Right lung (tissue), 10 donors: ENCODE measurements at places on chromosomes 16 and 17.

- no peak for DNase-seq
Measured at GRCh38 chr17:10337976-10338375, 34.8 kb downstream of the MYH13 start.

DNA sequence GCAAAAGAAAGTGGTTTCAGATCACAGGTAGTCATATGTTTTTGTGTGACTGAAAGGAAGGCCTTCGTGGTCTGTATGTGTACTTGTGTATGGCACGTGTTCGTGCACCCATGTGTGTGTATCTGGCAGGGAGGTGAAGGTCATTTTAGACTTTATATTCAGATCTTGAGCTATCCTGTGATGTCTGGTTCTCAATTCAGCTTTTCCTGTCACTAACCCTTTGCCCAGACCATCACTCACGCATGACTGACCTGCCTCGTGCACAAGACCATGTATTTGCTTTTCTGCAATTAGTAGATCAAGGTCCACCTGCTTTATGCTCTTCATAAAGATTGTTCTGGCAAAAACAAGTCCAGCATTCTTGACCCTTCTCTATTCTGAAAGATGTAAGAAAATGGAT is 139.7 kb upstream of the MAF start:
- DNase-seq = no peak

DNA sequence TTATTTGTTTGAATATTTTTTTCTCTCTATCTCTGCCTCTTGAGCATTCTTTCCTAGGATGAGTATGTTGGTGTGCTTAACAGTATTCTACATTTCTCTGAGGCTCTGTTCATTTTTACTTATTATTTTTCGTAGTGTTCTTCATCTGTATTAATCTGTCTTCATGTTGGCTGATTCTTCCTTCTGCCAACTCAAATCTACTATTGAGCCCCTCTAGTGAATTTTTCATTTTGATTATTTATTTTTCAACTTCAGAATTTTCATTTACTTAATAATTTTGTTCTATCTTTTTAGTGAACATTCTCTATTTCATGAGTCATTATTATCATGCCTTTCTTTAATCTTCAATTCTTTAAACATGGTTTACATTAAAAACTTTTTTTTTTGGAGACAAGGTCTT is 3.2 kb upstream of the ST6GALNAC1 start:
- no peak for DNase-seq

DNA sequence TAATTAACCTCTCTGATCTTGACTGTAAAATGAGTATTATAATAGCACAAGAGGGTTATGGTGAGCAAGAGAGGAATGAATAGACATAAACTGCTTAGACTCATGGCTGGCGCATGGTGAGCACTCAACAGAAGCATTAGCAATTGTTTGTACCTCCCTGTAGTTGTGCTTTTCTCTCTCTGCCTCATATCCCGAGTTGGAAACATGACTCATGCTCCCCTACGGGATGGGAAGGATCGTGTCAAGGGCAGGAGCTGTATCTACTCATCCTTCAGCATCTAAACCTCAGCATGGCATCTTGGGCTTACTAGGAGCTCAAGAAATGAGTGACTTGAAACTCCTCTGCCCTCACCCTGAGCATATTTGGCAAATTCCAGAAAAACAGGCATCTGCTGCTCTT is 299.6 kb downstream of the MAP2K4 start:
- DNase-seq = no peak

DNA sequence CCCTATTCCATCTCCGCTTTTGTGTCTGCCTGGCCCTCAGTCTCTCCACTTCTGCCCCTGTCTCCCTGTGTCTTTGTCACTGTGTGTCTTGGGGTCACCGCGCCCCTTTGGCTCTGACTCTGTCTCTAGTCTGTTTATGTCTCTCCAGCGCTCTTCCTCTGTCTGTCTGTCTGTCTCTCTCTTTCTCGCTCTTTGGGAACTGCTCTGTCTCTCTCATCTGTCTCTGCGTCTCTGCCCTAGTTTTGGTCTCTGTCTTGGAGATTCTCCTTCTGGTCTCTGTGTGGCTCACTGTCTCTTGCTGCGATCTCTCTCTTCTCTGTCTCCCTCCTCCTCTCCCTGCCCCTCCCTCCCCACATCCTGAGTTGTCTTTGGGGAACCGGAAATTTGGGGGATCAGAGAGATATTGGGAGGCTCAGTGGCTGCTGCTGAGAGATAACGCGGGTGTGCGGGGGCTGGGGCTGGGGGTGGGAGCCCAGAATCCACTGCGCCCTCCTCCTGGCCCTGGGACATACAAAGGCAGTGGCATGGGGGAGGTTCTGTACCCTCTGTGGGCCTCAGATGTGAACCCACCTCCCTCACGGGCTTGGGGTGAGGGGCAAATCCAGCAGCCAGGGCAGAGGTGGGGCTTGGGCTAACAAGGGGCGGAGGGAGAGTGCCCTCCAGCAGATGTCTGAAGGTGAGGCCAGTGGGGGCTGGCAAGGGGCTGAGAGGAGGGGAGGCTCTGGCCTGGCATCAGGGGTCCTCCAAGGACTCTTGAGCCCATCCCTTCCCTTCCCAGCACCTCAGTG is 24.4 kb downstream of the LAT start:
- no peak for DNase-seq

DNA sequence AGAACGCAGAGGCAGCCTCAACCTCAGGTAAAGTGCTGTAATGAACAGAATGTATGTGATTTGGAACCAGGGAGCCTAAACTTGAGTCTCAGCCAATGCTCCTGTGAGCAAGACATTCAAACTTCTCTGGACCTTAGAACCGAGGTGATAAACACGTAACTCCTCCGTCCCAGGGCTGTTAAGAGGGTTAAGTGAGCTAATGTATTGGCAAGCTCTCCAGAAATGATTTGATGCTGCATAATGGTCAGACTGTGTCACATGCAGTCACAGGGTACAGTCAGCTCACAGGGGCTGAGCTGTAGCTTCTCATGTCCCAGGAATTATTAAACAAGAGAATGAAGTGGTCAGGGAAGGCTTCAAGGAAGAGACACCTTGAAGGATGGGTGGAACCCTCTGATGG is 10.0 kb upstream of the SLC4A1 start:
- DNase-seq = no peak

- DNase-seq = no peak
Measured at GRCh38 chr17:83131401-83132011, 52.1 kb downstream of the METRNL start.

GRCh38 chr17:29041571-29041970 is 1.4 kb upstream of the PIPOX start:
- DNase-seq = no peak

DNA sequence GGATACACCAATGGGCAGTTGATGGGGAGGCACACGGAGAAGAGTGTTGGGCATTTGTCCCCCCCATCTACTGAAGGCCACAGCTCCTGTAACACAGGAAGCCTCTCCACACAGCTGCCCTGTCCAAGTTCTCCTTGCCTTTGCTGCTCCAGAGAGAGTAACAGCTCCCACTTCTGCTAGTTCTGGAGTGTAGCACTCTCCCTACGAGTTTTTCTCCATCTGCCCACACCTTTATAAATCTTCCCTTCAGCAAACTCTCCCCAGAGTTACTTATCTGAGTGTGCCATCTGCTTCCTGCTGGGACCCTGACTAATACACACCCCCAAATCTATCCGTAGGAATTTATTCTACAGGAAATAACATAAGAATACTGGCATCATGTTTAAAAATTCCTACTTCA is 42.6 kb upstream of the ERN1 start:
- no peak for DNase-seq

GRCh38 chr16:30186782-30187555 is 3.6 kb downstream of the CORO1A start:
- DNase-seq = no peak

DNA sequence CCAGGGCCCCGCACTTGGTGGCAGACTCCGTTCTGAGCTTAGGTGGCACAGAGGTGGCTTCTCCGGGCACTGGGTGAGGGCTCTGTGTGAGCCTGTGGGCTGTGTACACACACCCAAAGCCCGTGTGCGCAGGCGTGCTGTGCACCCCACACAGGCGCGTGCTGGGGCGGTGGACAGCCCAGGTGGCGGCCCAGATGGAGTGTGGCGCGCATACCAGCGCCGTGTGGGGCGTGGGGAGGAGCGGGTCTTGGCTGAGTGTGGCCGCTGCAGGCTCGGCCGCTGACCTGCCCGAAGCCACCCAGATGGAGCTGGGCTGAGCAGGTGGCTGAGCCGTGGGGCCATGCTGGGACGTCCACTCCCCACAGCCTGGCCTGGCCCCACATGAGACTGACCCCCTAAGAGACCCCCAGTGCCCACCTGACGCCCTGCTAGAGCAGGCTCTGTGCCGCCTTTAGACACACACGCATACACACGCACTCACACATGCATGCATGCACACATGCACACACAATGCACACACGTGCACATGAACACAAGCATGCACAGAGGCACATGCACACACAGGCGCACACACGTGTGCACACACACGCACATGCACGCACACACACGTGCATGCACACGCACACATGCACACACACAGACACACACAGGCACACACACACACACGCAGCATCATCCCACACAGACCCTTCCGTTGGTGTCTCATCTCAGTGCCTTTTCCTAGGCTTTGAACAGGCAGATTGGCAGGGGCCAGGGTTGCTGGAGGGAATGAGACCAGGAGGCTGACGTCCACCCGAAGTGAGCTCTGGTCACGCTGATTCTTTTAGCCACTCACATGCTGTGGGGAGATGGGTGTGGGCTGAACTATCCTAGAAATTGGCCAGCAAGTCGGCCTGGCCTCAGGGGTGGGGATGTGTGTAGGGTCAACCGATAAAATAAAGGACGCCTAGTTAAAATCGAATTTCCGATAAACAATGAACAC is 2.1 kb downstream of the PRR35 start:
- DNase-seq = no peak

DNA sequence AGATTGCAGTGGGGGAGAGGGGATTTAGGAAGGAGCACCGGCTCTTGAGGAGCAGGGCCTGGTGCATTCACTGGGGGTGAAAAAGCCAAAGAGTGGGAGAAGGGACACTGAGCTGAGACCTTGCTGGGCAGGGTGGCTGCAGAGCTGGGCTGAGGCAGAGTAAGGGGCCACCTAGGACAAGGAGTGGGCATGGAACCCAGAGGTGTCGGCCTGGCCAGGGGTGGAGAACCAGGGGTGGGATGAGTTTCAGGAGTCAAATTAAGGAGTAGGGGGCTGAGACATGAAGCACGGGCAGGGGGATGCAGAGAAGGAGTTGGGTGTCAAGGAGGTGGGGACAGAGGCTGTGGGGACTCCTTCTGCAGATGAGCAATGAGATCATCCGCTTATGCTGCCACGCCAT is 20.1 kb downstream of the DNAH2 start:
- no peak for DNase-seq

- no peak for DNase-seq
Measured at GRCh38 chr16:28898266-28898665, 20.0 kb downstream of the ATP2A1 start.

DNA sequence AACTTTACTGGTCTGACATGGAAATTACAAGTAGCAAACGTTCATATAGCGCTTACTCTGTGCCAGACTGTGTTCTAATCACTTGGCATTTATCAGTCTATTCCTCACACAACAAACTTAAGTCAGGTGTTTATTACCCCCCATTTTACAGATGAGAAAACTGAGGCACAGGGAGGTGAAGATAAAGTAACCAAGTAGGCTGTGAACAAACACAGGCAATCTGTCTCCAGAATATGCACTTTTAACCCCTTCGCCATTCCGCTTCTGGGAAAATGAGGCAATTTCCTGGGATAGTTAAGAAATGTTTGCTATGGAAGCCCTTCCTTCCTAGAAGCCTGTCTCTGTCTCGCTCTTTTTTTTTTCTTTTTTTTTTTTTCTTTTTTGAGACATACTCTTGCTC is 12.2 kb upstream of the CXCL16 start:
- no peak for DNase-seq

- DNase-seq = no peak
Measured at GRCh38 chr16:77610496-77610895, 111.8 kb upstream of the NUDT7 start.

DNA sequence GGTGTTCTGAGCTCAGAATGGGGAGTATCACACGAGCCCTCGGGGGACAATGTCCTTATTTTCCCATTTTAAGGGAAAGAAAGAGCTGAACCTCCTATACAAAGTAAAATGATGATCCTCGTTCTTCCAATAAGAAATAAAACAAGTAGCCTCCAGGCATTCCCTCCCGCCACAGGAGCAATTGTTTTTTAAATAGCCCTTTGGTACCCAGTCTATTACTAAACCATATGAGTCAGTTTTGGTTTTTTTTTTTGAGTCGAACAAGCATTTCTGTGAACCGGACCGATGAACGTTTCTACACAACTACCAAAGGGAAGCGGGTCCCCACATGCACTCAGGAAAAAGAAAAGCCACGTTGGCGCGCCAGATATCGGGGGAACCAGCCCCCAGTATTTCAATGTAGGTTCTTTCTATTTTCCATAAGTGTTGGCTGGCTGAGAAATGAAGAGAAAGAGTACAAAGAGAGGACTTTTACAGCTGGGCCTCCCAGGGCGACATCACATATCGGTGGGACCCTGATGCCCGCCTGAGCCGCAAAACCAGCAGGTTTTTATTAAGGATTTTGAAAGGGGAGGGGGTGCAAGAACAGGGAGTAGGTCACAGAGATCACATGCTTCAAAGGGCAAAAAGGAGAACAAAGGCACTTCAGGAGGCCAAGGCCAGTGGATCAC is 3.8 kb upstream of the DCXR start:
- DNase-seq = no peak

DNA sequence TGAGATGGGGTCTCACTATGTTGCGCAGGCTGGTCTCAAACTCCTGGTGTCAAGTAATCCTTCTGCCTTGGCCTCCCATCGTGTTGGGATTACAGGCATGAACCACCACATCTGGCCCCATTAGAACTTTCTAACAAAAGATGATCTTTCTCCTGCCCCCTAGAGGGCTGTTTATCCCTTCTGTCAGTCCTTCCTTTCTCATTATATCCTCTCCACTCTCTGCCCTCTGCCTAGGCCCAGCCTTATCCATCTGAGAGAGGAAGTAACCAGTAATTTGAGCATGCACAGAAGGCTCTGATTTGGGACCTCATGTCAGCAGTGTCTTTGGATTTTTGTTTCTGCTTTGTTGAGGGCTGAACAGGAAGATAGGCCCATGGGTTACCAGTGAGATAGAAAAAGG is 4.4 kb upstream of the DHX40 start:
- DNase-seq = no peak

DNA sequence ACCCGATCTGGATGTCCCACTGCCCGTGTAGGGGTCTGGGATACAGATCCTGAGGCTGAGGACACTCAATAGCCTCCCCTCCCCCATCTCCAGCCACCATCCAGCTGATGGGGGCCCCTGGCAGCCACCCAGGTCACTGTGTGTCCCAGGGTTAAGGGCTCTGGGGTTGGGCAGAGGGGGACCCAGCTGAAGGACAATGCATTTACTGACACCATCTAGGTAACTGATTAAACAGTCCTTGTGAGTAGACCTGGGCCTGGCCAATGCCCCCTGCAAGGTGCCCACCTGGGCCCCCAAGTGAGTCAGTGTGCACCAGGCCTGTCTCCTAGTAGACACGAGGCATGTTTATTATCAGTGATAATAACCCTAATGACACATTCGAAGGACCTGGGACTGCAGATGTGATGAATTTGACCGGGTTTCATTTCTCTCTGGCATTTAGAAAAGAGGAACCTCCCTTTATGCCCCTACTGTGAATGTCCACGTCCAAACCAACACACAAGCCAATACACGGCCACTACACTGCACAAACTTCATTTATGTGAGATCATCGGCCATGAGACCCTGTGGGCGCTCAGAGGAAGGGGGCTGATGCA is 261.9 kb upstream of the FOXF1 start:
- DNase-seq = no peak
